ENCODE measurements at places on chromosomes 4 and X. TPM values are rescaled to one million over a fixed set of nuclear protein-coding genes. Genes with fewer than 3 reads are reported as not detected.

GRCh38 chrX:153343674-153344073 is 9.7 kb downstream of the ZNF275 start:
- H3K27me3 ChIP-seq = no peaks in the 10 kb centered on the region
- H3K4me1 ChIP-seq = no peaks in the 10 kb centered on the region
- H3K36me3 ChIP-seq = peaks cover 30% of the 10 kb centered on the region
- no peak overlapping the region for H3K27ac ChIP-seq

GRCh38 chr4:98430708-98431403 is 169.7 kb downstream of the RAP1GDS1 start:
- no peaks in the 10 kb centered on the region for H3K27me3 ChIP-seq
- H3K27ac ChIP-seq = no peak overlapping the region
- H3K4me3 ChIP-seq = no peak overlapping the region
- H3K4me1 ChIP-seq = no peaks in the 10 kb centered on the region
- no peak for DNase-seq

- no peaks in the 10 kb centered on the region for H3K36me3 ChIP-seq
- no peak overlapping the region for H3K27ac ChIP-seq
- no peaks in the 10 kb centered on the region for H3K4me1 ChIP-seq
- no peaks in the 10 kb centered on the region for H3K27me3 ChIP-seq
Measured at GRCh38 chr4:67030636-67031035, 514.7 kb downstream of the CENPC start.

DNA sequence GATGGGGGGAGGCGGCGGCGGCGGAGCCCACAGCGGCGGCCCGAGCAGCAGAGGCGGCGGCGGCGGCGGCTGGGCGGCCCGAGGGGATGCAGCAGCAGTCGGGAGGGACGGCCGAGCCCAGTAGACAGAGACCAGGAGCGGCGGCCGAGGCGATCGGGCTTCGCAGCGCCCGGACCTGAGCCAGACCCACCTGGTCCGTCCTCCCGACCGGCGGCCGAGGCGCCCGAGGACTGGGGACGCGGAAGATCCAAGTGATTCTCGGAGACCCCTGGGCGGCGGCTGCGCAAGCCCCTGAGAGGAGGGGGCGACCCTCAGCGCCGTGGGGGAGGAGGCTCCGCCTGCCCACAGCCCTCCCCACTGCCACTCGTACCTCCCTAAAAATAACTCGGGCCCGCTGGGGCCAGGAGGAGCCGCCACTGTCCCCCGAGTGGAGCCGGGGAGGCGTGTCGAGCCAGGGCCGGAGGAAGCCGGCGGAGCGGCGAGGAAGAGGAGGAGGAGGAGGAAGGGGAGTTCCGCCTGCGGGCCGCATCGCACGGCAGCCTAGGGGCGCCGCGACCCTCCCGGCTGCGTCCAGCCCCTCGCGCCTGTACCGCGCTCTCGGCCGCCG is 608 bp downstream of the RAPGEF2 start:
- H3K36me3 ChIP-seq = no peaks in the 10 kb centered on the region
- peak overlapping the region; percentile 93 for H3K4me3 ChIP-seq
- H3K27ac ChIP-seq = peak overlapping the region; percentile 96
- H3K4me1 ChIP-seq = peaks cover 33% of the 10 kb centered on the region

- no peaks in the 10 kb centered on the region for H3K4me1 ChIP-seq
- H3K27ac ChIP-seq = no peak overlapping the region
- no peaks in the 10 kb centered on the region for H3K27me3 ChIP-seq
- H3K36me3 ChIP-seq = no peaks in the 10 kb centered on the region
- DNase-seq = no peak
Measured at GRCh38 chr4:28523681-28524190, 1663.1 kb downstream of the STIM2 start.

DNA sequence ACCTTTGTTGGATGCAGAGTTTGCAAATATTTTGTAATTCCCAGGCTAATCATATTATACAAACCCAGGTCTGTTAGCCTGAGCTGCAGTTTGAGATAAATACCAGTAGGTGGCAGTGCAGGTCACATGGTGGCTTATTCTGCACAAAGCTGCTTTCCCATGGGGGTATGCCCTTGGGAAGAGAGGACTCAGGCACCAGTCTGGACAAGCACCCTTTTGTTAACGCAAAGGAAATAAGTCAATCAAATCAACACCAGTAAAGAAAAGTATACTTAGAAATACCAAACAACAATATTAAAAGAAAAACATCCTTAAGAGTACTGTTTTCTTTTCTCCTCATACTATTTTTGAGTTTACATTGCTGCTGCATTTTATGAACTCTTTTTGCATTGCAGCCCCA is 389.0 kb upstream of the ZFP42 start:
- peak; percentile 32 for DNase-seq
- H3K27me3 ChIP-seq = no peaks in the 10 kb centered on the region
- H3K4me3 ChIP-seq = no peak overlapping the region
- H3K4me1 ChIP-seq = no peaks in the 10 kb centered on the region
- H3K36me3 ChIP-seq = no peaks in the 10 kb centered on the region

- H3K27me3 ChIP-seq = no peaks in the 10 kb centered on the region
- H3K4me3 ChIP-seq = no peak overlapping the region
- no peak for DNase-seq
Measured at GRCh38 chr4:158652920-158653319, 18.8 kb downstream of the C4orf46 start.

GRCh38 chr4:145843148-145843547 is 95.5 kb downstream of the ZNF827 start:
- H3K36me3 ChIP-seq = no peaks in the 10 kb centered on the region
- H3K27me3 ChIP-seq = no peaks in the 10 kb centered on the region
- no peak overlapping the region for H3K4me3 ChIP-seq

Gene POU3F4
- not detected for total RNA-seq

Gene CSAG3
- total RNA-seq = not detected

Gene PDK3
- total RNA-seq = 9.2 TPM

Gene CYTL1
- total RNA-seq = 0.61 TPM

Gene SFRP2
- 3.2 TPM for total RNA-seq
